ENCODE measurements at places on chromosomes 13 and 19.

DNA sequence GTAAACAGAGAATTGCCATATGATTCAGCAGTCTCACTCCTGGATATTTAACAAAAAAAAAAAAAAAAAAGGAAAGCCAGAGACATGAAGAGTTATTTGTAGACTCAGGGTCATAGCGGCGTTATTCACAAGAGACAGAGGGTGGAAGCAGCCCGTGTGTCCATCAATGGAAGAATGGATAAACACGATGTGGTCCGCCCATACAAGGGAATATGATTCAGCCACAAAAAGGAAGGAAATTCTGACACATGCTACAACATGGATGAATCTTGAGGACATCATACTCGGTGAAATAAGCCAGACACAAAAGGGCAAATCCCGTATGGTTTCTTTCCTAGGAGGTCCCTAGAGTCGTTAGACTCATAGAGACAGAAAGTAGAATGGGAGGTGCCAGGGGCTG lies 14.8 kb downstream of the ACSBG2 start:
- no peak for DNase-seq

- DNase-seq: no peak
Observed at GRCh38 chr13:87536499-87536898, 134.7 kb upstream of the SLITRK5 start.

- DNase-seq: no peak
Observed at GRCh38 chr13:36069881-36070366, 61.3 kb downstream of the DCLK1 start.

- no peak for DNase-seq
Observed at GRCh38 chr19:42271861-42272534, 2.9 kb downstream of the CIC start.

DNA sequence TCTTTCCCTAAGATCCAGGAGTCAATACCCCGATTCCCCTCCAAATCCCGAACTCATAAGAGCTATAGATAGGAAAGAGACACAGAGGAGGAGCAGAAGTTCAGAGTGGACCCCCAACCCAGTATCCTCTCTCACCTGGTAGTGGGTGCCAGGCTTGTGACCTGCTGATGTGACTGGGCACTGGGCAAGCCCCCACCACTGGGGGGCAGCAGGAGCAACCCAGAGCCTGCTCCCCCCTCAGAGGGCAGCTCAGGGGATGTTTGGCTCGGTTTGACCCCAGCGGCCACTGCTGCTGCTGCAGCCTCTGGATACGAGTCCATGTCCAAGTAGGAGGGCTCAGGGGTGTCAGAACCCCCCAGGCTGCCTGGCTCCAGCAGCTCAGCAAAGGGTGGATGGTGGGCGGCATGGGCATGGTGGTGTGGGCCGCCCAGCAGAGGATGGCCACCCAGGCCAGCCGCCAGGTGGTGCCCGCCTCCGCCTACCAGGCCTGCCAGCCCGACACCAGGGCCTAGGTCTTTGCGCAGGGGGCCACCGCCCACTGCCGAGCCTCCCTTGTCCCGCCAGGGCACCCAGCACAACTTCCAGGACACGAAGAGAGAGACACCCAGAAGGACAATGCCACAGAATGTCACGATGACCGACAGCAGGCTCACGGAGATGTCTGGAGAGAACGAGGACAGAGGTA lies 7.4 kb downstream of the SYT3 start:
- DNase-seq: no peak

- peak; percentile 71 for DNase-seq
Observed at GRCh38 chr19:58059003-58059670, at the start of gene ZNF135. Gene ZNF135 (plus strand): TSS chr19:58059282. CDS start chr19:58060003, 721 bp downstream.

GRCh38 chr13:93316841-93317240 lies 90.2 kb downstream of the GPC6 start:
- no peak for DNase-seq

- no peak for DNase-seq
Observed at GRCh38 chr13:97460004-97460775, 26.2 kb downstream of the RAP2A start.

- peak; percentile 81 for DNase-seq
Observed at GRCh38 chr13:41458761-41459431, 1.5 kb downstream of the RGCC start.

DNA sequence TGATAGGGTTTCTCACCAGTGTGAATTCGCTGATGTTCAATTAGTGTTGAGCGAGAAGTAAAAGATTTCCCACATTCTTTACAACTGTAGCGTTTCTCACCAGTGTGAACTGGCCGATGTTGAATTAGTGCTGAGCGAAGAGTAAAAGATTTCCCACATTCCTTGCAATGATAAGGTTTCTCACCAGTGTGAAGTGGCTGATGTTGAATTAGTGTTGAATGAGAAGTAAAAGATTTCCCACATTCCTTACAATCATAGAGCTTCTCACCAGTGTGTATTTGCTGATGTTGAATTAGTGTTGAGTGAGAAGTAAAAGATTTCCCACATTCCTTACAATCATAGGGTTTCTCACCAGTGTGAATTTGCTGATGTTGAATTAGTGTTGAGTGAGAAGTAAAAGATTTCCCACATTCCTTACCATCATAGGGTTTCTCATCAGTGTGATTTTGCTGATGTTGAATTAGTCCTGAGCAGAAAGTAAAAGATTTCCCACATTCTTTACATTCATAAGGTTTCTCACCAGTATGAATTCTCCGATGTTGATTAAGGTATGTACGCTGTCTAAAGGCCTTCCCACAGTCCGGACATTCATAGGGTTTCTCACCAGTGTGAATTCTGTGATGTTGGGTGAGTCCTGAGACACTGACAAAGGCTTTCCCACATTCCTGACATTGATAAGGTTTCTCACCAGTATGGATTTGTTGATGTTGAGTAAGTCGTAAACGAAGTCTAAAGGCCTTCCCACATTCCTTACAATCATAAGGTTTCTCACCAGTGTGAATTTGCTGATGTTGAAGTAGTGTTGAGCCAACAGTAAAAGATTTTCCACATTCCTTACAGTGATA lies 24.0 kb downstream of the ZNF850 start:
- DNase-seq: no peak

GRCh38 chr19:31255831-31256592 lies 93.2 kb downstream of the TSHZ3 start:
- no peak for DNase-seq
